AG04450 (cell line): ENCODE measurements at places on chromosomes 16 and 17. TPM values are rescaled to one million over a fixed set of nuclear protein-coding genes. Genes with fewer than 3 reads are reported as not detected.
A peak's percentile ranks its signal among the peaks of the same experiment; 100 is the strongest.

GRCh38 chr16:27706866-27707685, 157.1 kb downstream of the KATNIP start:
- DNase-seq: no peak

- no peak for DNase-seq
Measured at GRCh38 chr16:89422905-89423630, 67.3 kb downstream of the ANKRD11 start.

DNA sequence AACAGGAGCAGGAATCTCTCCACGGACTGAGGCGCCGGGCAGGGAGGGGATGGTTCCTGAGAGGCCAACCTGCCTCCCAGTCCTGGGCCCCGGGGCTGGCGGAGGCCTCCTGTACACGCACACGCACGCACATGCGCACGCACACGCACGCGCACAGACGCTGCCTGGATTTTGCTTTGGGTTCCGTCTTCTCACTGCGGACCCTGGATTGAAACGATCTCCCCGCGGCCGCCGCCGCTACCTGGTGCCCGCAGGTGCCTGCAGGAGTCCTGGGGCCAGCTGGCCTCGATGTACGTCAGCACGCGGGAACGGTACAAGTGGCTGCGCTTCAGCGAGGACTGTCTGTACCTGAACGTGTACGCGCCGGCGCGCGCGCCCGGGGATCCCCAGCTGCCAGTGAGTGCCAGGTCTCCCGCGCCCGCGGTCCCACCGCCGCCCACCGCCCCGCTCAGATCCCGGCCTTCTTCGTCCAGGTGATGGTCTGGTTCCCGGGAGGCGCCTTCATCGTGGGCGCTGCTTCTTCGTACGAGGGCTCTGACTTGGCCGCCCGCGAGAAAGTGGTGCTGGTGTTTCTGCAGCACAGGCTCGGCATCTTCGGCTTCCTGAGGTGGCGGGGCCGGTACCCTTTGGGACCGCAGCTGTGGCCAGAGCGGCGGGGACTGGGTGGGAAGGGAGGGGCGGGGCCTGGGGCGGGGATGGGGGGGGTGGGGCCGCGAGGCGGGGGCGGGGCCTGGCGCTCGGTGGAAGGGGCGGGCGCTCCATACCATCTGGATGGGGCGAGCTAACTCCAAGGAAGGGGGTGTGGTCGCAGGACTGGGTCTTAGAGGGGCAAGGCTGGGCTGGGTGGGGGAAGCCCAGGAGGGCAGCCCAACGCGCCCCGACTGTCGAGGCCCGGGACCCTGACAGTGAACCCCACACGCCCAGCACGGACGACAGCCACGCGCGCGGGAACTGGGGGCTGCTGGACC, 12.3 kb downstream of the CES4A start:
- DNase-seq: no peak

DNA sequence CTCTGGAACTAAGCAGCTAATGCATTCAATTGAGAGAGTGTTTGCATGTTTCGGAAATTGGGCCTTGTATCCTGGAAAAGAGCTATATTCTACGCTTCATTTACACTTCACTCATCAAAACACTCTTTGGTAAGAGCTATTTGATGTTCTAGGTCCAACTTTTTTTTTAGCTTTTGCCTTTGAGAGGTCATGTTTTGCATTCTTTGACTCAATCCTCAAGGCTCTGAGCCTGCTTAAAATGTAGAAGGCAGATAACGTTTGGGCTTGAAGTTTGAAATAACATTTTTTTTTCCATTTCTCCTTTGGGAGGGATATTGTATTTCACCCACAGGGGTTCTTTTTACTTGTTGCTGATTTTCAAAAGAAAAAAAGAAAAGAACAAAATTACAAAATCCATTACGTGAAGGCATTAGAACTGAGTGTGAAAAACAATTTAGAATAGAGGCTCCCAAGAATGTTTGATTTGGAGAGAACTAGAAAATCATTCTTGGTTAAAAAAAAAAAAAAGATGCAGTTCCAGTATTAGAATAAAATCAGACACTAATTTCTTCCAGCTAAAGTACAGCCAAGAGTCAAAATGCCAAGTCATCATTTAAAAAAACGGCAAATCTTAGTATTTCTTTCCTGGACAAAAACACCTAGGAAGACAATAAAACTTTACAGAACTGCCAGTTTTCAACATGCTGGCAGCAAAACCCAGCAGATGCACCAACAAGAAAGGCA, 268.5 kb downstream of the GRIN2A start:
- no peak for DNase-seq

GRCh38 chr17:58480090-58480489, 8.1 kb downstream of the HSF5 start:
- no peak for DNase-seq

DNA sequence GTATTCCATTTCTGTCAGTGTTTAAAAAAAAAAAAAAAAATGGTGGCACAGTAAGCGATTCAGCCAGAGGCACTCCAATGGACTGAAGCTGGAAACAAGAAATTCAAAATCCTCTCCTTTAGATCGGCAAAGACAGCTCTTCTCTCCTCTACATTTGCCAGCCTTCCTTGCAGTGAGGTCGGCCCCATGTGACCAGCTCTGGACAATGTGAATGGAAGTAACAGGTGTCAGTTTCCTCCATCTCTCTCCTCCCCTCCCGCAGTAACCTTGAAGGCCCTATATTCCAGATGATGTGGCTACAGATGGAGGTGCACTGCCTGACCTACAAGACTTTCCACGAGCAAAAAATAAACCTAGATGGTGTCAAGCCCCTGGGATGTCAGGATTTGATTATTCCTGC, 15.0 kb downstream of the CUEDC1 start:
- no peak for DNase-seq

DNA sequence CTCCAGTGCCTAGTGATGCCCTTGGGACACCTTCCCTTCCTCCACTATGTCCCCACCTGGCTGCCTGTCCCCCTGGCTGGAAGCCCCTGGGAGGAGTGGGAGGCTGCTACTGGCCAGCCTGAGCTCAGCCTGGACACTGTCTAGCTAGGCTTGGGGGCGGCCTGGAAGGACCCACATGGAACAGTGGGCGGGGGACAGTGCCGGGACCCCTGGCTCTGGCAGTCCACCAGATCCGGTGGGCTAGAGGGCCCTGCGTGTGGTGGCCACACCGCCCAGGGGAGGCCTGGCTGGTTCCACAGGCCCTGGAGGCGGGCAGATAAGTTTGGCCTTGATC, 388.0 kb upstream of the TNRC6C start:
- no peak for DNase-seq

DNA sequence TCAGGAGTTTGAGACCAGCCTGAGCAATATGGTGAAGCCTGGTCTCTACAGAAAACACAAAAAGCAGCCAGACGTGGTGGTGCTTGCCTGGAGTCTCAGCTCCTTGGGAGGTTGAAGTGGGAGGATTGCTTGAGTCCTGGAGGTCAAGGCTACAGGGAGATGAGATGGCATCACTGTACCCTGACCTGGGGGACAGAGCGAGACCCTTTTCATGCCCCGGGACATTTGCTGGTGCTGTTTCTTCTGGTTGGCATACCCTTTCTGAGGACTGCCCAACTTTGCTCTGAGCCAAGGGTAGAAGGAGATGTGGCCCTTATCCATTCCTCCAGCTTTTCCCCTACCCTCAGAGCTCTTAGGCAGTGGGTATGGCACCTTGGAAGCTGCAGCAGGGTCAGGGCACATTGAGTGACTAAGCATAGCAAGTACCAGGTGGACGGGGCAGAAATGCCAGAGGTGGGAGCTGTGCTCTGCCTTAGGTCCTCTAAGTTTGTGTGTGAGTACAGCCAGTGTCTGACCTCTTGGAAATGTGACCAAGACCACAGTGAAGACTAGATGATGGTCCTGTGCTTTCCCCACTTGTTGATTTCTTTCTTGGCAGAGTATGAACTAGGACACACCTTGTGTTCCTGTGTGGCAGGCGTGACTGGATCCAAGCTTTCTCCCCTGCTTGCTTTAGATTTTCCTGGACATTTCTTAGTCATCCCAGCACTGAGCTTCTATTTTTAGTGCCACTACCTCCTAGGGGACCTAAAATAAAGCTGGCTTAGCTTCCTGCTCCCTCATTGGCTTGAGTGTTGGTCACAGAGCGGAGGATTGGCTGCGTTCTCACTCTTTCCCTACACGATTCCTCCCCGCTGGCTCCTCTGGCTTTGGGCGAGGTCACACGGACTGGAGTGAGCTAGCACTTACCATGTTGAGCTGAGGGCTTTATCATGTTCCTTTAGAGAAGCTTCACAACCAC, 9.9 kb upstream of the EDC4 start:
- DNase-seq: no peak

- peak; percentile 81 for DNase-seq
Measured at GRCh38 chr16:86566601-86566965, at the start of gene FOXC2. Gene FOXC2 (plus strand): TSS chr16:86566829. CDS start chr16:86567336, 507 bp downstream.

GRCh38 chr17:42531455-42532354, 4.3 kb upstream of the NAGLU start:
- no peak for DNase-seq

GRCh38 chr16:35185366-35186044, 1726.1 kb downstream of the TP53TG3F start:
- DNase-seq: no peak

- DNase-seq: no peak
Measured at GRCh38 chr16:71931599-71931998, 36.3 kb downstream of the IST1 start.

GRCh38 chr17:6831661-6832263, at the start of gene TEKT1:
Gene TEKT1 (minus strand): TSS chr17:6831729. CDS start chr17:6830376, 1,353 bp downstream.
- no peak for DNase-seq

DNA sequence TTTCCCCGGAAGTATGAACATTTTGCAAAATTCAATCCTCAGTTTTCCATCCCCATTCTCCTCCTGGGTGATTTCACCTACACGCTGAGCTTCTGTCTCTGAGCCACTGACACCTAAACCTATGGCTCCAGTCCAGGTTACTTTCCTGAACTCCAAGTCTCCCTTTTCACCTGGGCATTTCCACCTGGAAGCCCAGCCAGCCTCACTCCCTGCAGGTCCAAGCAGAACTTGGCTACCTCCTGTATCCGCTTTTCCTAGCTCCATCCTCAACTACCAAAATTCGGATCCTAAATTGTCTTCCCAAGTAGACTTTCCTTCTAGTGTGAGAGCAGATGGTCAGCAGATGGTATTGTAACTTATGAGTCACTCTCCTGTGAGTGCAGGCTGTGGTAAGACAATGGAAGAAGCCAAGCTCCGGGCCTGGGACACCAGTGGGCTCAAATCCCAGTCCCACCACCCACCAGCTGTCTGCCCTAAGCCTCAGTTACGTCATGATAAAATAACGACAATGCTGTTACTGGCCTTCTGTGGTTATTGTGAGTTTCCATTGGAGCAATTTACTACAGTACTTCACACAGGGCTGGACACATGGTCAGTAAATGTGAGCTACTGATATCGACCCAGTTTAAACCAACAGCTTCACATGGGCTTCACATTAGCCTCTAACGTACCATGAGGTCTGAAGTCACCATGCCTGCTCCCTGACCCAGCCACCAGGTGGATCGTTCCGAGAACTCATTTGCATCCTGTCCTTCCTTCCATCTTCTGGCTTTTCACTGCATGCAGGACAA, 33.3 kb downstream of the PECAM1 start:
- DNase-seq: peak; percentile 93

- no peak for DNase-seq
Measured at GRCh38 chr17:17638467-17638866, 42.8 kb upstream of the RAI1 start.

DNA sequence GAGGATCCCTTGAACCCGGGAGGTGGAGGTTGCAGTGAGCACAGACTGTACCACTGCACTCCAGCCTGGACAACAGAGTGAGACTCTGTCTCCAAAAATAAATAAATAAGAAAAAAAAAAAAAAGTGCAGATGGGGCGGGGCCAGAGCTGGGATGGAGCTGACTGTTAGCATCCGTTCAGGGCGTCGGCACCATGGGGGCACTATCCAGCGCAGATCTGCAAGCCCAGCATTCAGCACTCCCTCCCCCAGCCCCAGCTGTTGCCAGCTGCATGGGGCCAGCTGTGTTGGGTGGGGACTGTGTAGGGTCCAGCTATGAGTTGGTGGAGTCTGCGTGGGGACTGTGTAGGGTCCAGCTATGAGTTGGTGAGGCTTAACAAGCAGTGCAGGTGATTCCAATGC, 13.3 kb downstream of the GPRC5C start:
- DNase-seq: no peak

DNA sequence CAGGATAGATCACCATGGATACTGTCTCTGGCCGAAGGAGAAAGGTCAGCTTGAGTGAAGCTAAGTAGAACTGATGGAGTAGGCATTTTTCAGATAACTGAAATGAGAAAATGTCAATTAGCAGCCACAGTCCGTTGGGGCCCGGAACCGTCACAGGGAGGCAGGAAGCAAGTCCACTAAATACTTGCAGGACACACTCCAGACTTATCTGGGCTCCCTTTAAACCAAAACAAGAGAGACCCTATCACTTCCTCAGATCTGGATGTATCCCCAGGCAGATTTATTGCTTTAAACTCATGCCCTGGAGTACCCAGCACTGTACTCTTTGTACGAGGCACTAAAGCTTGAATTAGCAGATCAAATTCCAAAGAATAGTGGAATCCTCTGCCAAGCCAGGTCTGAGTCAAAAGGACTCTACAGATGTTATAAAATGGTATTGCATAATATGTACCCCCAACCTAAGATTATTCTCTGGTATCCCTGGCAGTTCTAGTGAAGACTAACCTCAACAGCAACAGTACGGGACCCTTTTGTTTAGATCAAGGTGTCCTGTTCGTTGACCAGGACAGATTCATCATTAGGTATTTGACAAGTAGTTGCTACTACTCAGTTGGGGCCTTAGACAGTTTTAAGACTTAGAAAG, 8.1 kb downstream of the ZP2 start:
- DNase-seq: no peak

GRCh38 chr17:57667461-57667923, 77.6 kb downstream of the CCDC182 start:
- DNase-seq: no peak

KREMEN2 gene
- polyA plus RNA-seq: 0.04 TPM in 1 of 2 replicates, not detected in the other

TBX21 gene
- not detected in 2 replicates for polyA plus RNA-seq

PRSS21 gene
- 0.17 and 0.47 TPM in 2 replicates for polyA plus RNA-seq

KATNB1 gene
- polyA plus RNA-seq: 10.7 and 15.1 TPM in 2 replicates

DRC3 gene
- polyA plus RNA-seq: 0.52 and 0.77 TPM in 2 replicates
